Trophoblast cell (in vitro differentiated cells and primary cell): ENCODE measurements at places on chromosomes 11 and 22.

GRCh38 chr22:46460857-46461256, 76.6 kb downstream of the CELSR1 start:
- no peak for DNase-seq

GRCh38 chr22:37126882-37127281, 17.4 kb upstream of the TMPRSS6 start:
- no peak for DNase-seq

DNA sequence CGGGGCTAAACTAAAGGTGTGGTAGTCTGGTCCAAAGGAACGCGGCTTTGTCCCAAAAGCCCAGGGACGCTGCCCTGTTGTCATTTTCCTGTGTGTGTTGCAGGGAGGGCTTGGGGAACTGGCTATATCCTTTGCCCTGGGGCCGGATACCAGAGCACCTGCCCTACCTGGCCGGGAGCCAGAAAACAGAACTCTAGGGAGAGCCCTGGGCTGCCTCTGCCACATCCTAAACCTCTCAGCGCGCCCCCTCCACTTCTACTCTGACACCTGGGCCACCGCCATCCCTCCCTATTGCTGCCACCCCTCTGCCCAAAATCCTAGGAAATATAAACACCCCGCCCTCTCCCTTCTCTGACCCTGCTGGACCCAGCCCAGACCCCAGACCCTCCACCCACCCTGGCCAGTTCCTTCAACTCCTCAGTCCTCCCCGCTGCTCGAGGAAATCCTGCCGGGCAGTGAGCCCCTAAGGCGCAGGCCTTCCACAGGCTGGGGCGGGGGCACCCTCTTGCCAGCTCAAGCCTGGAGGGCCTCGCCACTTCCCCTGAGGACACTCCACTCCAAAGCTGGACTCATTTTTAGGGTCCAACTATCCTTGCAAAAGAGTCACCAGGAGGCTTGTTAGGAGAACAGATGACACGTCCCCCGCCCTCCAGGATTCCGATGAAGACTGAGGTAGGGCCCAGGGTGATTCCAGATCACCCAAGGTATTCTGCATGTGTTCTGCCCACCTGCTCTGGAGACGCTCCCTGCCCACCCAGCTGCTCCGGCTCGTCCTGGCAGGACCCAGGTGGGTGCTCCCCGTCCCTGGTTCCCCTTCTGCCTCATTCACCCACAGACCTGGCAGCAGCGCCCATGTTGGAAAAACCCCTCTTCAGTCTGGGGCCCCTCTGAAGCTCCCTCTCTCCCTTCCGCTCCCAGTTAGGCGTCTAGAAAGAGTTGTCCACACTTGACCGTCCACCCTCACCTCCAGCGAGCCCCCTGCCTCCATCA, 12.2 kb downstream of the KCTD17 start:
- no peak for DNase-seq

GRCh38 chr11:11884774-11885481, 43.2 kb downstream of the USP47 start:
- DNase-seq, result no peak

DNA sequence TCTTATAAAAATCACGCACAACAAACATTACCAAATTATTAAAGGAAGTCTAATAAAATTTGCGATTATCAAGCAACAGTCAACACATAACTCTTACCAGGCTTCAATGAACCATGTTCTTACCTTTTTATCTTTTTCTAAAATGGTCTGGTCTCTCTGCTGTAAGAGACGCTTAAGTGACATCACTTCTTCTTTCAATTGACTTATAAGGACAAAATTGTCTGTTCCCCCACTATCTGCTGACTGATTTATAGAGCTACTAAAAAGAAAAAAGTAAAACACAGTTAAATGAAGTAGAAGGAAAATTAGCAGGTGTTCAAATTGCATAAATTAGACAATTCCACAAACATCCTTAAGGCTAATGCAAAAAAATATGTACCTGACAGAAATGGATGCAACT, 10.9 kb downstream of the FAM76B start:
- no peak for DNase-seq

DNA sequence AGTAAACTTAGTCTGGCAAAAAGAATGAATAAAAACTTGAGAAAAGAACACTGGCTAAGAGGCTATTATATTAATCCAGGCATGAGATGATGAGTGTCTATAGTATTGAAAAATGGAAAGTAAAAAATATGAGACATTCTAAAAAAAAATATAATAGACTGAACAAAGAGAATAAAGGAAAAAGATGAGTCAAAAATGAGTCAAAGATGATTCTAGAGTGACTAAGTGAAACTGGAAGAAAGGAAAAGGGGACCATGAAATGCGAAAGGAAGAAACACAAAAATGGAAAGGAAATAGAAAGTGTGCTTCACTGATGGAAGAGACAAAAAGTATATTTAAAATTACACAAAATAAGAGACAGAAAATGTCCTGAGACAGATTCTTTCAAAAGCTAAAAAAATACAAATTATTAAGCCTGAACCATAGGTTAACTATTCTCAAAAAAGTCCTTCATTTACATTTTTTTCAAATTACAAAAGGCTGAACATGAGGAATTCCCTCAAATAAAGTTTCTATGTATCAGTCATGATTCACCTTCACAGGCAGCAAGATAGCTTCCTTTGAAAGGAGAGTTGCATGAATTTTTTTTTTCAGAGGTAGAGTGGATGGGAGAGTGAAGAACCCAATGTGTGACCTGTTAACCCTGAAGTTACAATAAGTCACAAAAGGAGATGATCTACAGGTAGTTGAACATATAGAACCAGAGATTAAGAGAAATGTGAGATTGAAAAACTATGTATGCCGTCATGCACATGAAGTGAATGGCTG, 75.2 kb downstream of the EIF3M start:
- DNase-seq, result no peak

DNA sequence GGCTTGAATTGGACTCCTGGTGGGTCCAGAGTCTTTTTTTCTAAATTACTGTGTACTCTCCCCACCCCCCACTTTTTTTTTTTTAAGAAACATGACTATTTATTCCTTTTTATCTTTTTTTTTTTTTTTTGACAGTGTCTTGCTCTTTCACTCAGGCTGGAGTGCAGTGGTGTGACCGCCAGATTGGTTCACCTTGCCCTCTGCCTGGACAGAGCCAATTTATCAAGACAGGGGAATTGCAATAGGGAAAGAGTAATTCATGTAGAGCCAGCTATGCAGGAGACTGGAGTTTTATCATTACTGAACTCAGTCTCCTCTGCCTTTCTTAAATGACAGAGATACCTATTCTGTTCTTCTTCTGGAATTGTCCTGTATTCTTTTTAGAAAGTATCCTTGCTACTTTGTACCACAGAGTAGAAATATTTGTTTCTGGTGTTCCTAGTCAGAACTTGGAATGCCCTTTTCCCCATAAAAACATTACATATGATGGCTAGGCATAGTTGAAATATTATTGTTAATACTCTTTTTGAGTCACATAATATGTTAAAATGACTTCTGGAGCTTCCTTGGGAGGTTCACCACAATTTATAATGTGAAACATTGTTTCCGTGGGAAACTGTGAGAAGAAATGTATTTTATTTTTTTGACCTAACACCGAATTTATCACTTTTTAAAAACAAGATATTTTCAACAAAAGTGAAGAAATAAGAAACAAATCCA, 95.6 kb downstream of the UVRAG start:
- DNase-seq, result no peak

- no peak for DNase-seq
Measured at GRCh38 chr11:132402071-132402684, 1031.8 kb downstream of the NTM start.

GRCh38 chr11:94036096-94036495, 14.9 kb downstream of the HEPHL1 start:
- DNase-seq, result no peak

- no peak for DNase-seq
Measured at GRCh38 chr11:27626269-27626937, 73.9 kb downstream of the BDNF start.

DNA sequence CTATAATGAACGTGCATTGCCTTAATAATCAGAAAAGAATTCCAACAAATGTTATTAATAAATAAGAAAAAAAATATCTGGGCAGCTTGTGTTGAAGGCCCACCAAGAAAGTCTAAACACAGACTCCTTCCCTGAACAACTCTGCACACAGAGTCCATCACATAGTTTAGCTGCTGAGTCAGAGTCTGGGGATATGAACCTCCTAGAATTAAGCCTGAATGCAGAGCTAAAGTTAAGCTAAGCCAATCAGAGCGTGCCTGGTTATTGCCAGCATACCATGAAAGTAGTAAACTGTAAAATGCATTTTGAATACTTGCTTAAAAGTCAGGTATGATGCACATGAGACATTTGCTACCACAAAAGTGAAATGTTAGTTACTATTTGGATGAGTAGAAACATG, 25.6 kb upstream of the TENM4 start:
- DNase-seq, result no peak

GRCh38 chr11:7575841-7576725, 62.3 kb downstream of the PPFIBP2 start:
- DNase-seq, result no peak

- no peak for DNase-seq
Measured at GRCh38 chr22:30667107-30667493, 575 bp downstream of the DUSP18 start.

- DNase-seq, result peak; percentile 87
Measured at GRCh38 chr11:124082371-124082770, 32.9 kb upstream of the VWA5A start.

DNA sequence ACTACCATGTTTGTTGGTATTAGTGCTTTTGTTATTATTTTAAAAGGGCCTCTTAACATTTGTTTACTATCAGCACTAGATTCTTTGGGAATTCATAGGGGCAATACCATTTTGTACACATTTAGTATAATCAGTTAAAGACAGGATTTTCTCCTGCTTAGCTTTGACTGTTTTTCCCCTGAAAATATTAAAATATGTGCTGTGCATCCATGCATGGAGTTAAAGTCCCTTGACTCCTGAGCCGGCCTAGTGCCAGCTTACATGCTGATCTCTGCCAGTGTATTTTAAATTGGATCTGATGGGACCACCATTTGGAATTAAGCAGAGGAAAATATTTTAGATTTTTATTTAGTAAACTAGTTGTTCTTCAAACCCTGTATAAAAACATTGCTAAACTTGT, 161.4 kb downstream of the METTL15 start:
- DNase-seq, result no peak

GRCh38 chr11:57514538-57515331, 767 bp downstream of the SLC43A1 start:
- DNase-seq, result peak; percentile 23

- peak; percentile 62 for DNase-seq
Measured at GRCh38 chr22:41445129-41446056, 1.2 kb downstream of the TOB2 start.

GRCh38 chr11:75924966-75925784, 110.2 kb downstream of the UVRAG start:
- DNase-seq, result no peak

GRCh38 chr11:67664213-67664585, 10.2 kb downstream of the ALDH3B2 start:
- DNase-seq, result no peak

DNA sequence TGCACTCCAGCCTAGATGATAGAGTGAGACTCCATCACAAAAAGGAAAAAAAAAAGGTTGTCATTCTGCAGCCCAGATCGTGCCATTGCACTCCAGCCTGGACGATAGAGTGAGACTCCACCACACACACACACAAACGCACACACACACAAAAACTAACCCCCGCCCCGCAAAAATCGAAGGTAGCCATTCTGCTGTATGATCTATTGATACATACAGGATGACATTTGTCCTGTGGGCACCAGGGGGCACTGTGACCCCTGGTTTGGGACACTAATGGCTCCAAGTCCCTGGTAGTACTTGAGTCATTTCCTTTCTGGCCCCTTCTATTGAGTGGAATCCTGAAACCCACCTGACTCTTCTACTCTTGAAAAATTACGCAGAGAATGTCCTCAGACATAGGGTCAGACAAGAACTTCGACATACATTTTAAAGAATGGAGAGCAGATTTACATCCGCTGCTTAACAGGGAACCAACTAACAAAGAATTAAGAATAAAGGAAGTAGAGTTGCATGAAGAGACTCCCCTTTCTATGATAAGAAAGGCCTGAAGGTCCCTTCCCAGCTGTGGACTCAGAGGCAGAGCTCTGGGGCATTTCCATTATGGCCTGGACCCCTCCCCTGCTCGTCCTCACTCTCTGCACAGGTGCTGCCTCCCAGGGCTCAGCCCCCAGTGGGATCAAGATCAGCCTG, 35.0 kb upstream of the PRAME start:
- DNase-seq, result peak; percentile 72

- peak; percentile 59 for DNase-seq
Measured at GRCh38 chr11:116217006-116217405, 555.8 kb downstream of the BUD13 start.

DNA sequence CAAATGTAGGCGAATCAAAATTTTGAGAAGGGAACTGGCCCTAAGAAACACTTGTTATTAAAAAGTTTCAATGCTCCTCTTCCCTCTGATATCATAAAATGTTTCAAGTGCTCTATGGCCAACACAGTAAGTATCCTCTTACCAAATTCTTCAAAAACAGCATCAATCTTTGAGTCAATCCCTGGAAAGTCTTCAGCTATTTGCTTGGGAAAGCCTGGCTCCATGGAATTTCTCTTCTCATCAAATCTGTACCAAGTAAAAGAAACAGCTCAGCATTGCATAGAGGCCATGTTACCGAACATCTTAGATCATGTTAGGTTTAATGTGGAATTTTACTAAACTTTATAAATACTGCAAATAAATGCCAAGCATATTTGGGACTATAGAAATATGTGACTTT, 6.3 kb downstream of the MMP3 start:
- no peak for DNase-seq

DNA sequence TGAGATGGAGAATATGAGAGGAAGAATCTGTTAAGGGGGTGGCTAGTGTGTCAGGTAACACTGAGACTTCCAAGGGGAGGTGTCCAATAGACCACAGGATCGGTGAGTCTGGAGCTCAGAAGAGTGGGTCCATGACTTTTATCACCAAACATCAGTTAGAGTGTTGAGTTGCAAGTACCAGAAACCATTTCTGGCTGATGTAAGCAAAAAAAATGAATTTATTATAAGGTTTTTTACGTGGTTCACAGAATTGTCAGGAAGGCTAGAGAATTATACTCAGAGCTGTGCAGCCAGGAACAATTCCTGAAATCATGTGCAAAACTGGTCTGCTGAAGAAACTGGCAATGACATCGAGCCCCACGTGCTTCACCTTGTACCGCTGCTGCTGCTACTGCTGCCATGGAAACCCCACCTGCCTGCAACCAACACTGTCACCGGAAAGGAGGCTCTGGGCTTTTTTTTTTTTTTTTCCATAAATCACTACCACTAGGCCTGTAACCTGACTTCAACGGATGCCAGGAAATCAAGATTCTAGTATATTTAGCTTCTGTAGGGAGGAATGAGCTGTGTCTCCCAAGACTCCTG, 16.6 kb upstream of the STK33 start:
- DNase-seq, result no peak

GRCh38 chr22:42443240-42444076, 11.3 kb upstream of the NFAM1 start:
- no peak for DNase-seq
